ENCODE measurements at places on chromosomes 13 and 19. TPM values are rescaled to one million over a fixed set of nuclear protein-coding genes. Genes with fewer than 3 reads are reported as not detected.

Gene DAND5
- 1.1 TPM for total RNA-seq

Gene C13orf42
- total RNA-seq: not detected

Gene IGFL4
- total RNA-seq: not detected

Gene GNG7
- 2.9 TPM for total RNA-seq

Gene STXBP2
- total RNA-seq: 209 TPM

Gene PTPRH
- 181 TPM for total RNA-seq

Gene FXYD7
- not detected for total RNA-seq

Gene ZNF431
- 13.8 TPM for total RNA-seq
